T-helper 1 cell treated with Interleukin-12 subunit alpha and Interleukin-12 subunit beta and Interleukin-4 antibody, amounts not matched to agents 30 ng/mL and 1 ng/mL, for 36 hours (primary cell): ENCODE measurements at places on chromosomes 1 and 21. TPM values are rescaled to one million over a fixed set of nuclear protein-coding genes. Genes with fewer than 3 reads are reported as not detected.

The SPRR2A gene
- not detected in 2 replicates for total RNA-seq

The ORC1 gene
- total RNA-seq: 23.0 and 24.0 TPM in 2 replicates

The CFAP126 gene
- not detected in 2 replicates for total RNA-seq

The PRAMEF14 gene
- total RNA-seq: not detected in 2 replicates

The ZNF648 gene
- total RNA-seq: not detected in 2 replicates

The WNT9A gene
- total RNA-seq: 0.27 TPM in 2 replicates

The APCS gene
- not detected in 2 replicates for total RNA-seq

The PTPN22 gene
- 73.5 and 80.7 TPM in 2 replicates for total RNA-seq

The DNALI1 gene
- total RNA-seq: 0.32 TPM in 1 of 2 replicates, not detected in the other

The SLC22A15 gene
- 0.27 and 1.4 TPM in 2 replicates for total RNA-seq

The C1orf185 gene
- not detected in 2 replicates for total RNA-seq

The ATF6 gene
- total RNA-seq: 21.2 and 24.5 TPM in 2 replicates

The CD101 gene
- 1.9 and 2.3 TPM in 2 replicates for total RNA-seq

The SELENBP1 gene
- total RNA-seq: not detected in 2 replicates

The LRRC3 gene
- 2.7 and 2.9 TPM in 2 replicates for total RNA-seq

The PIGP gene
- total RNA-seq: 12.7 and 14.5 TPM in 2 replicates

The SLC16A4 gene
- 0.15 and 0.56 TPM in 2 replicates for total RNA-seq

The RAP1GAP gene
- 0.10 and 0.54 TPM in 2 replicates for total RNA-seq
